ENCODE measurements at places on chromosomes 4 and X. TPM values are rescaled to one million over a fixed set of nuclear protein-coding genes. Genes with fewer than 3 reads are reported as not detected.

SMIM10 gene
- total RNA-seq: 7.6 TPM

CCDC149 gene
- total RNA-seq: 3.3 TPM

ALB gene
- not detected for total RNA-seq

CPLX1 gene
- 0.17 TPM for total RNA-seq

HTN3 gene
- total RNA-seq: not detected

ENAM gene
- not detected for total RNA-seq

MTNR1A gene
- total RNA-seq: not detected

VSIG4 gene
- total RNA-seq: not detected

ZNF711 gene
- total RNA-seq: 7.2 TPM

USP17L25 gene
- not detected for total RNA-seq

AMER1 gene
- total RNA-seq: 3.4 TPM

TMSB15B gene
- total RNA-seq: 24.7 TPM

ZCCHC13 gene
- not detected for total RNA-seq

MAGEA4 gene
- not detected for total RNA-seq

ZRSR2 gene
- total RNA-seq: 4.0 TPM

VCX gene
- 79.3 TPM for total RNA-seq

KIAA1210 gene
- 0.04 TPM for total RNA-seq

LONRF3 gene
- total RNA-seq: 1.8 TPM

GABRE gene
- total RNA-seq: 16.9 TPM

DKK2 gene
- 0.87 TPM for total RNA-seq

RHOXF1 gene
- not detected for total RNA-seq
